Activated CD8-positive, alpha-beta memory T cell treated with anti-CD3 and anti-CD28 coated beads, Interleukin-2, amount 50 U/mL, for 4 hours (primary cell): ENCODE measurements at places on chromosomes 11 and 22.

GRCh38 chr11:96456111-96456510, 66.3 kb downstream of the JRKL start:
- DNase-seq, result no peak

DNA sequence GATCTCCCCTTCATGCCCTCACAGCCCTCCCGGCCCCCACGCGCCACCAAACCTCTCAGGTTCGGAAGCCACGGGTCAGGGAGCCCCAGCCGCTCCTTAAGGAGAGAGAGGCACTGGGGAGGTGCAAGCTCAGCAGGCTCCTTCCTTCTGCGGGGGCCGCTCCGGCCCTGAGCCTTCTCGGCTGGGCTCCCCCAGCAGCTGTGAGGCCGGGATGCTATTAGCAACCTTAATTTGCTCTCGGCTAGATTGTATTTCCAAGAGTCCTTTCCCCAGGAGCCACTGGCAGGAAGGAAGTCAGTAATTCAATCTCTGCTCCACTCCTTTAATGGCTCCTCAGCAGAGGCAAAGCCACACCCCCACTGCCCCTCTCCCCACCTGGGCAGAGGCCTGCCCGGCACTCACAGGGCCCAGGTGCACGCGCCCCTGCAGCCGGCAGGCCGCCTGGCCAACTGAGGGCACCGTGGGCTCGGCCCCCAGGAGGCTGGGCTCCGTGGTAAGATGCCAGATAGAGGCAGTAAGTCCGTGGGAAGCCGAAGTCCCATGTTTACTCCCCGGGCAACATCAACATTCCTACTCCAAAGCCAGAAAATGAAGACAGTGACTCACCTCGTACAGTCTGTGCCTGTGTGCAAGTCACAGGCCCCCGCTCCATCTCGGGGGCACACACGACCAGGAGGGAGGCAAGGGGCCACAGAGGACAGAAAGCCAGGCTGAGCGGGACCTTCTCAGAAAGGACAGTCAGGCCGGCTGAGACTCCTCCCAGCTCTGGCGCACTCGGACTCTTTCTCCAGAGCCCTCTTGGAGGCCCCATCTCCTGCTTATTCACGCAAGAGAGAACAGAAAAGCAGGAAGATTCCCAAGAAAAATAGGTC, 5.2 kb downstream of the IGSF9B start:
- no peak for DNase-seq

DNA sequence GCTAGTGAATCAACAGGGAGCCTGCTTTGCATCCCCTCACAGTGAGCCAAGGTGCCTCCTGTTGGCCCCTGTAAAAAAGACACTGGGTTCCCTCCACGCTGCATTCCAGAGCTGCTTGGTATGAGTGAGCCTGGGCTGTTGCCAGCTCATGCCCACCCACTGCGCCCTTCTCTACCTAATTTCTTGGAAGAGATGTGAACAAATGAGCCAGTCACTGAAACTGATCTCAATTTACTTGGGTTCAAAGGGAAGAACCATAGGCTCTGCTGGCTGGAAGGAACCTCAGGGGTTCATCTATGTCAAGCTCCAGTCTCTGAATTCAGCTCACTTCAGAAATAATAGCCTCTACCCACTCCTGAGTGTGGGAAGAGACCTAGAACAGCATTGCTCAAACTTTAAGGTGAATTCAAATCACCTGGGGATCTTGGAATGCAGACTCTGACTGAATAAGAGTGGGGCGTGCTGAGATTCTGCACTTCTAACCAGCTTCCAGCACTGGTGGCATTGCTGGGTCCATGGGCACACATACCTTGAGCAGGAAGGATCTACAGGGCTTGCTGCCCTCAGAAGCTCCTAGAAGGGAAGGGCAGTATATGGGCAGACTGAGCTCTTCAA, 5.4 kb upstream of the TMPRSS4 start:
- no peak for DNase-seq

GRCh38 chr11:120615391-120615790, 103.8 kb downstream of the GRIK4 start:
- DNase-seq, result no peak

GRCh38 chr11:88418508-88418907, 81.0 kb upstream of the CTSC start:
- no peak for DNase-seq

GRCh38 chr11:75347781-75348566, 3.5 kb downstream of the ARRB1 start:
- DNase-seq, result no peak

DNA sequence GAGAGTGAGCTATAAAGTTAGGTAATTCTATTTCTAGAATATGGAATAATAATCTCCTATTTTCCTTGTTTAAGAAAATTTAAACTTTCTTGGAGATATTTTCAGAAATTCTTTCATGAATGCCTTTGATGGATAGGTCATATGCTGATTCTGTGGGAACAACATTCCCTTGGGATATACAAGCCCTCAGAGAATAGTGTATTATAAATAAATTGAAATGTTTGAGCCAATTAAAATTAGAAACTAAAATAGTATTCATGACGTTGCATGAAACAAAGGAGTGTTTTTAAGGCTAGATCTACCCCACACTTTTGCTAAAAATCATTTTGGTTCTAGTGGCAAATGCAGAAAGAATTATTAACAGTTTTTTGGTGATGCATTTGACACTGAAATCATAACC, 269.3 kb upstream of the ANO3 start:
- DNase-seq, result no peak

- no peak for DNase-seq
Observed at GRCh38 chr11:44592125-44592940, 26.9 kb downstream of the CD82 start.

DNA sequence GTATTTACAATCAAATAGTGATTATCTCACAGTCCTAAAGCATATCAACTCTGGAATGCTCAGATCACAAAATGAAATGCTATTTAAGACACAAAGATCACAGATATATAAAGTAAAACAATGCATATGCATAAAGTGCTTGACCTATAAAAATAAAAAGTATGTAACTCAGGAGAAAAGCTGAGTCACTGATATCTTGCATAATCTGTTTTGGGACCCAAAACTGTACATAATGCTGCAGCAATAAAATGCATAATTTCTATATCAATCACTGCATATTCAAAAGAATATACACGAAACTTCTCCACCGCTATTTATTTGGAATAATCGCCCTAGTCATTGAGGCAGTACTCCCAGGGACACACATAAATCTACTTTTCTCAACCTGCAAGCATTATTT, 34.9 kb upstream of the GRIA4 start:
- DNase-seq, result no peak

- no peak for DNase-seq
Observed at GRCh38 chr11:96219981-96220623, 122.9 kb downstream of the MAML2 start.
